ENCODE measurements at places on chromosomes 5 and 9.

GRCh38 chr5:79111960-79112702, 522 bp downstream of the BHMT start:
- DNase-seq, result no peak

DNA sequence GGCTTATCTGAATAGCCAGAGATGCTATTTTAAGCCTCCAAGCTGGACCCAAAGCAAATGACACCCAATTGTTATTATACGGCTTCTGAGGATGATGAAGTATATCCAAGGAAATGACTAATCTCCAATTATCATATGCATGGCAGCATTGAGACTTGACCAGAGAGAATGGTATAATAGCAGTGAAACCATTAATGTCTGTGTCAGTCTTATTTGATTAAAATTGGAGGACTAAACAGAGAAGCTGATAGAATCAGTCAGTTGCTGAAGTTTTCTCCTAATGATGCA, 200.5 kb downstream of the EFNA5 start:
- peak; percentile 43 for DNase-seq

- no peak for DNase-seq
Observed at GRCh38 chr5:34675857-34676256, 19.7 kb downstream of the RAI14 start.

DNA sequence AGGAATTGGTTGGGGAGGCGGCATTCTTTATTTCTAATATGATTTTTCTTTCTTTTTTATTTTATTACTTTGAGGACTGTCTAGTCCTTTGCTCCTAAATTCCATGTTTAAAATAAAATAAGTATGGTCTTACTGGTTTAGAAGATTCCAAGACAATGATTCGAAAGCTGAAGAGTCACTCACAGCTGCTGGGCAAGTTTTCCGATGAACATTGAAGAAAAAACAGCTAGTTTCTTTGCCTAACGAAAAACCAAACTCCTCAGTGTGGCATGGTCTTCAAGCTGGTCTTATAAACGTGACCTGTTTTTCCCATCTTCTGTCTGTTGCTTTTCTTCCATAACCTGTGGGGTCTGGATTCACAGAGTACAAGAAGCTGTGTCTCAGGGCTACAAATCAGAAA, 25.1 kb downstream of the ZNF474 start:
- DNase-seq, result no peak

DNA sequence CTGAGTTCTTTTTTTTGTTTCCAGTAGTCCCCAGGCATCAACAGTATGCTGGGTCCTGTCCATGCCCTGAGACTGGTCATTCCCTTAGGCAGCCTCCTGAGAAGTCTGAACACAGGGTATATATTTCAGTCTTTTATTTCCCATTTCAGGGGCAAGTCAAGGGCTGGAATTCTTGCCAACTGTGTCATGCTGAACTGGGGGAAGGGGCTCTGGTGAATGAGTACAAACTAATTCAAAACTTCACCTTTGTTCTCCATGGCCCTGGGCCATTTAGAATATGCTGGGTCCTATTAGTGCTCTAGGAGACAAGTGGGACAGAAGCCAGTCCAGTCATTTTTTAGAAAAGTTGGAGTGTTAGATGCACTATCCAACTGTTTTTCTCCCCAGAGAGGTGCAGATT, 170.3 kb downstream of the TMC1 start:
- no peak for DNase-seq

DNA sequence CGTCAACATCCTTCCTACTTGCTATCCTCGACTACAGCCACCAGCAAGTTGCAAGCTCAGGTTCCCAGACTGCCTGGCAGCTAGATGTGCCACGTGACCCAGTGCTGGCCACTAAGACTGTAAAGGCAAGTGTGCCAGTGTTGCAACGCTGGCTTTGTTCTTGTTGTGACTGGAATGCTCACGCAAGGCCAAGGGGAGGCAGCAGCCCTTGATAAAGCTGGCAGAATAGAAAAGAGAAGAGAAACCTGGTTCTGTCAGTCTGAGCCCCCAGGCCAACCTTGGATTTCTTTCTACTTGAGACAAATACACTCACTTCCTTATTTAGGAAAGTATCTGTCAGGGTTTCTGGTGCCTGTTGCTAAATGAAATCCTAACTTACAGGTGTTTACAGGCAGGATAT, 113.0 kb downstream of the KLHL3 start:
- no peak for DNase-seq

DNA sequence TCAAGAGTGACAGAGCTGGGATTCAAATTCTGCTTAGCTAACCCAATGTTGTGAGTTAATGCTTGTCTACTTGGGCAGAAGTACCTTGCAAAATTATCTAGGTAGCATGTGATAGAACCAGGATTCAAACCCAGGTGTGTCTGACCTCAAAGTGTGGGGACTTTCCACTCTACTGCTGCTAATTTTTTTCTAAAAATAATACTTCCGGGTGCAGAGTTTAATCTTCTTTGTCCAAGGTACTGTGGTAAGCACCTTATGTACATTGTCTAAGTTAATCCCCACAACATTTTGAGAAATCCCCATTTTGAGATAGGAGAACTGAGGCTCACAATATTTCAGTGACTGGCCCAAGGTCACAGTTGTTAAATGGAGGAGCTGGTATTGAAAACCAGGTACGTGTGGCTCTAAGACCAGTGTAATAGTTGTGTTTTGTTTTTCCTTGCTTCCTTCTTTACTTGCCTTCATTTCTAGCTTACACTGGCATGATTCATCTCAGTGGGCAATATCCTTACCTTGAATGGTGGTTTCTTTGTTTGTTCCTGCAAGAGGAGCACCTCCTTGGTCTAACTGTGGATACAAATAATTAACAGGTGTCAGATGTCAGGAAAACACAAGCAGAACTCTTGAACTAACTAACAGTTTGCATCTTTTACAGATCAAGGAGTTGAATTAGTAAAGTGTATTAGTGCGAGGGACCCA, 7.5 kb downstream of the ALDOB start:
- DNase-seq, result no peak

DNA sequence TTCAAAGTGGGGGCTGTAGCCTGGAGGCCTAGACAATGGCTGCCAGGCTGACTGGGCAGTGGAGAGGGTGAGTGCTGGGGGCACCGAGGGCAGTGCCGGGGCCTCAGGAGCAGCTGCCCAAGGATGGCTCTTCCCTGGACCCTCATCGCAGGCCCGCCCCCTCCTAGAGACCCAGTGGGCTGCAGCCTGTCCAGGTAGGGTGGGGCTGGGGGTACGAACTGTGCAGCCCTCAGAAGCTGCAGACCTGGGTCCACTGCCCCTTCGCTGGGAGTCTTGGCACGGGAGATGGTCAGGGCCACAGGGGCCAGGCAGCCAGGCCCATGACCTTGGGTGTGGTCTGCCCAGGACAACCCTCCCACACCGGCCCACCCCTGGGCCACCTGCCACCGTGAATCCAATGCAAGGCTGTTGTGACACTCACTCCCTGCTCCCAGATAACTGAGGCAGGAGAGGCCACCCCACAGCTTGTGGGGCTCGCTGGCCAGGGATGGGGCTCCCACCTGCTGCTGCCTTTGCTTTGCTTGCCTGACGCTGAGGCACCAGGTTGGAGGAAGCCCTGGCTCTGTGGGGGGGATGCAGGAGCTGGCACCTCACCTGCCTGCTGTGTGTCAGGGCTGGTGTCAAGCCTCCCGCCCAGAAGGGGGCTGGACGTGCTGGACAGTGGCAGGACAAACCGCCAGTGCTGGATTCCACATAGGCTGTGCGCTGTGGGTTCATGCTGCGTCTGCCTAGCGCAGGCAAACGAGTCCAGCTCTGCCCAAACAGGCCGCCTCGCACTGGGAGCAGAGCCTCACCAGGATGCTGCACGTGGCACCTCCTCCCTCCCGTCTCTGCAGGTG, 23.1 kb upstream of the SLC9A3 start:
- DNase-seq, result no peak

GRCh38 chr9:113255438-113255837, 19.9 kb downstream of the CDC26 start:
- no peak for DNase-seq

GRCh38 chr5:164433106-164433870, 927.9 kb downstream of the MAT2B start:
- DNase-seq, result no peak

GRCh38 chr9:111463048-111463447, 21.1 kb downstream of the ECPAS start:
- no peak for DNase-seq

DNA sequence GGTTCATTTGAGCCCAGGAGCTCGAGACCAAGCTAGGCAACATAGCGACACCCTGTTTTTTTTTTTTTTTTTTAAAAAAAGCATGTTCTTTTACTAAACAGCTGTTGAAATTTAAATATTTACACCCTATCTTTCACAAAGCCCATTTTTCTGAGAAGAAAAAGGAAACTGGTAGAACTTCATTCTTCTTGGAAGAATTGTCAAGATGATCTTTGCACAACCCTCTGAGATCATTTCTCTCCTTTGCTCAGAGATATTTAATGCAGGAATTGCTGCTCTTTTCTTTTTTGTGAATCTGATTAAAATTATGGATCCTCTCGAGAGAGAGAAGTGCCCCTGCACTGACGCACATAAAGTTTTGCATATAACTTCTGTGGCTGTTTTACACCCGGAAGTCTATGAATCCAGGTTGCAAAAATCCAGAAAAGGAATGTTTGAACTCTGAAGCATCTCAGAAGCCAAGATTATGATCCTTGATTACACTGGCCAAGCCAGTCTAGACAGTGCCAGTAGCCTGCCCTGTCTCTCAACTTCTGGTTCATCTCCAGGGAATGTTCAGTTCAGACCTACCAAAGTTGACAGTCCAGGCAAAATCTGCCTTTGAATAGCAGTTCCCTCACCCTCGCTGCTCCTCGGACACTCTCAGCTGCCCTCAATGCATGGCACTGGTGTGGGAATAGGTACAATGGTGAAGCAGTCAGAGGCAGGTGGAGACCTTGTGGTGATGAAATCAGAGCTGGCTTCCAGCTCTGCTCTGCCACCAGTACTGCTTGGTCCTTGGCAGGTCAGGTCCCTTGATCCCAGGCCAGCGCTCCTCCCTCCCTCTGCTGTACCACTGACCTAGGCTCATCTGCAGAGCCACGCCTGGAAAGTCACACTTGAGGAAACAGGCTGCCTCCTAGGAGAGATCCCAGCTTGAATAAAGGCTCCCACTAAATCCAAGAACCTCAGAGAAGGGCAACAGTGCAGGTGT, 13.3 kb upstream of the SLC31A2 start:
- no peak for DNase-seq

- DNase-seq, result no peak
Observed at GRCh38 chr5:67164856-67165525, 31.6 kb downstream of the CD180 start.

GRCh38 chr9:117704024-117704575, at the start of gene TLR4:
TLR4 (plus strand) TSS chr9:117704403; CDS start chr9:117704473, 70 bp downstream.
- DNase-seq, result peak; percentile 66

GRCh38 chr9:115107701-115108100, 10.3 kb downstream of the TNC start:
- DNase-seq, result no peak

DNA sequence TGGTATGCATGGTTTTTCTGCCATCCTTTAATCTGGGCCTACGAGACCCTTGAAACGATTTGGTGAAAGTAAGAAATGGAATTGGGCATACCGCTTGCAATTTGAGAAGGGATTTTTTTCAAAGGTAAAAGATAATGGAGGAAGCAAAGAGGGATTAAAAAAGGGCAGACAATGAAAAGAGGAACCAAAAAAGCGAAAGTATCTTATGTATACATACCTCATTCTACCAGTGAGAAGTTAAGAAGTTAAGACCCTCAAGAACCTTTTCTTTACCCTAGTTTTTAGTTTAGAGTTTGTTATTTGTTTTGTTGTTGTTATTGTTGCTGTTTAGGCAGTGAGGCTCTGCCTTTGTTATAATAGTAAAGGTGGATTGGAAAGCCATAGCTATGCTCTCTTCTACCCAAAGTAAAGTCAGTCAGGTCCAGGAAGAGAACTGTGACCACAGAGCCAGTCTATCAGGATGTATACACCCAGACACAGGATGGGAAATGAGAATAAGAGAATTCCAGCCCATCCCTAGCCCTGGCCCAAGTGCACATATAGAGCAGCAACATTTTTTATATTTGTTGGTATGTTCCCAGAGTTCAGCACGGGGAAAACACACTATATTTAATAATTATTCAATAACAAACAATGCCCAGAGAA, 166.6 kb downstream of the RFX3 start:
- no peak for DNase-seq

GRCh38 chr9:4935001-4935672, 49.9 kb upstream of the JAK2 start:
- DNase-seq, result no peak

GRCh38 chr9:123260340-123260739, 8.0 kb downstream of the STRBP start:
- DNase-seq, result no peak

GRCh38 chr5:58898538-58898937, 315.7 kb downstream of the RAB3C start:
- no peak for DNase-seq

DNA sequence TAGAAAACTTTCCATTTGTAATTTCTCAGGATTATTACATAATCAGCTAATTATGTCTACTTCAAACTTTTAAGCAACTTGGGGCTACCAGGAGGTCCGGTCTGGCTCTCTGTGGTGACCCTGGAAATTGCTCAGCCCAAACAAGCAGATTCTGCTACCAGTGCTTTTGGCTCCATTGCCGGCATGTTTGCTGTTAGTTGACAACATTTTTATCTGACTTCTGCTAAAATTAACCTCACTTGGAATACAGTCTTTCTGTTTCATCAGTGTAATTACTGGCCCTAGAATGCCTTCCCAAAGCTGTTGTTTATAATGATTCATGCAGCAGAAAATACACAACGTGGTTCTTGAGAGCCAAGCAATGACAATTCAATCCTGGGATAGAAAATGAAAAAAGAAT, 38.5 kb upstream of the FAM81B start:
- no peak for DNase-seq

DNA sequence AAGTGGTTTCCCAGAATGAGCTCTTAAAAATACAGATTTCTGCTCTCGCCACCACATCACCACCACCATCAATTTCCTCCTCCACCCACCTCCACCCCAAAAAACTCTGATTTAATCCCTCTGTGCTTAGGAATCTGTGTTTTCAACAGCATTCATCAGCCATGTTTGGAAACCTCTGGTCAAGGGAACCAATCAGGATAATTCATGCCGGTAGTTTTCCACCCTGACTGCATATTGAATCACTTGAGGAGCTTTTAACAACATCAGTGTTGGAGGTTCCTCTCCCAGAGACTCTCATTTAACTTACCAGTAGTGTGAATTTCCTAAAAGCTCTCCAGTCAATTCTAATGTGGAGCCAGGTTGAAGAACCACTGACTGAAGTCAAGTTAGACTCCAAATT, 46.0 kb upstream of the DAB2 start:
- no peak for DNase-seq

Measured in COLO829 (cell line).